ENCODE measurements at places on chromosomes 7 and 10. TPM values are rescaled to one million over a fixed set of nuclear protein-coding genes. Genes with fewer than 3 reads are reported as not detected.

DNA sequence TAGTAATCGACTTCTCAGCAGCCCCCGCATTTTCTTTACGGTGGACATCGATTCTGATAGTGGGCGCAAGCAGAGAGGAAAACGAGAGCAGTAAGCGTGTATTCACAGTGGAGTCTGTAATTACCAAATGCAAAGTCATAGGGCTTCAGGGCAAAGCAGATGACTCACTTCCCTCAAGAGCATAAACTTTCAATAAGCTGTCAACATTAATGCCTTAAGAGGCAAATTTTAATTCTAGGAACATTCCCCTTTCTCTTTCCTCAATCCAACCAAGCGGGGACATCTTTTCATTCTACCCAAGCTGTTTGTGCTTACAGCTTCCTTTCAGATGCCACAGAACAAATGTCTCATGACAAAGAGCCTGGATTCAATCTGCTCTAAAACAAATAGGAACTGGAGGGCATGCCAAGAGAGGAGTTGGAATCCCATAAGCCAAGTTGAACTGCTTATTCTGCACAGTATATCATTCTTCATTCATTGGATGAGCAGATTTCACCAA lies 48.6 kb downstream of the MALSU1 start:
- no peak for DNase-seq

- no peak for DNase-seq
Measured at GRCh38 chr7:13851736-13852135, 137.7 kb downstream of the ETV1 start.

DNA sequence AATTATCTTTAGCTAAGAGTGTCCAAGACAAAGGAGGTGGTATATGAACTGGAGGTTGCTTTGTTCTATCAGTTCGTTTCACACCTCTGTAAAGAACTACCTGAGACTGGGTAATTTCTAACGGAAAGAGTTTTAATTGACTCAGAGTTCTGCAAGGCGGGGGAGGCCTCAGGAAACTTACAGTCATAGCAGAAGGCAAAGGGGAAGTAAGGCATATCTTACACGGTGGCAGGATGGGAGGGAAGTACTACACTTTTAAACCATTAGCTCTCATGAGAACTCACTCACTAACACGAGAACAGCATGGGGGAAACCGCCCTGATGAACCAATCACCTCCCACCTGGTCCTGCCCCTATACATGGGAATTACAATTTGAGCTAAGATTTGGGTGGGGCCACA lies 1202.3 kb upstream of the LRRTM3 start:
- DNase-seq: no peak

DNA sequence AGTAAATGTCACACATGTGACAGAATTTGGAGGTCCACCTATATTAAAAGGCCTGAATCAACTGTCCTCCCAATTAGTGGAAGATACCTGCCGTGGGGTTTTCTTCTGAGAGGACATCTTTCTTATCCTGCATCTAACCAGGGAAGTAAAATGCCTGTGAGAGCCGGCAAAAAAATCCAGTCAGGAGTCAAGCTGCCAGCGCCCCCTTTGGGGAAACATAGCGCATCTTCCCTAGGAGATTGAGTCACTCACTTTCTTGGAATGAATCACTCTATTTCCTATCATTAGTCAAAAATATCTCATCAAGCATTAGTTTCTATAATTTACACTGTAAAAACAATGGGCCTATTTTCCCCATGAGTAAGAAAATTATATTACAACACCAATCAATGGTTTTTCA lies 66.4 kb upstream of the ANK3 start:
- DNase-seq: no peak

DNA sequence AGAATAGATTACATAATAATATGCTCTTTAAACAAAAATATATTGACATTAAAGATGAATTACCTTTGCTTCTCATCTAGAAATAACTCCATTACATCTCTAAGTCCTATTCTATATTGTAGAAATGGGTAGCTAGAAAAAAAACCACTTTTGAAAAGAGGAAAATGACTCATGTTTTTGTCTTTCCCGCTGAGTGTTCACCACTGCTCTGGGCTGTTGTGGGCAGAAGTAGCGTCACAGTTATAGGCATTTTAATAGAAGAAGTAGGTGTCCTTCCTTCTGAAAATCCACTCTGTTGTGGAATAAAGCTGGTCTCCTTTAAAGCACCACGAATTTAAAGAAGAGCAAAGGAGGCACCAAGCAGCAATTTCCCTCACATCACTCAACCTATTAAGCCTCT lies 117.6 kb upstream of the NFE2L3 start:
- no peak for DNase-seq

GRCh38 chr7:134850066-134850465 lies 70.6 kb downstream of the CALD1 start:
- DNase-seq: no peak

DNA sequence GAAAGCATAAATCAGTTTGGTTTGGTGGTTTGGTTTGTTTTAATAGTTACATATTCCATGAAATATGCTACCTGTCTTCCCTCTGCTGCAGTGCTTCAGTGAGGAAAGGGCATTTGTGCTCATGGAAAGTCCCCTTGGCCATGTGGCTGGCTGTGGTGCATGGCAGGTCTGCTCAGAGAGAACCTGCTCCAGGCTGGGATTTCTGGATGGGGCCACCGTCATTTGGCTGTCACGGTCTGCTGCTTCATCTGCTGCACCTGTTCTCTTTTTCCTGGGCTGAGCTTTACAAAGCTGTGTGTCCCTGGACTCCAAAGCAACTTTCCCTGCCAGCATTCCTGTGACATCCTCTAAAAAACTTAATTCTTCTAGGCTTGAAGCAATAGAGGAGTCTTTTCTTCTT lies 8.9 kb downstream of the CDK14 start:
- DNase-seq: no peak

DNA sequence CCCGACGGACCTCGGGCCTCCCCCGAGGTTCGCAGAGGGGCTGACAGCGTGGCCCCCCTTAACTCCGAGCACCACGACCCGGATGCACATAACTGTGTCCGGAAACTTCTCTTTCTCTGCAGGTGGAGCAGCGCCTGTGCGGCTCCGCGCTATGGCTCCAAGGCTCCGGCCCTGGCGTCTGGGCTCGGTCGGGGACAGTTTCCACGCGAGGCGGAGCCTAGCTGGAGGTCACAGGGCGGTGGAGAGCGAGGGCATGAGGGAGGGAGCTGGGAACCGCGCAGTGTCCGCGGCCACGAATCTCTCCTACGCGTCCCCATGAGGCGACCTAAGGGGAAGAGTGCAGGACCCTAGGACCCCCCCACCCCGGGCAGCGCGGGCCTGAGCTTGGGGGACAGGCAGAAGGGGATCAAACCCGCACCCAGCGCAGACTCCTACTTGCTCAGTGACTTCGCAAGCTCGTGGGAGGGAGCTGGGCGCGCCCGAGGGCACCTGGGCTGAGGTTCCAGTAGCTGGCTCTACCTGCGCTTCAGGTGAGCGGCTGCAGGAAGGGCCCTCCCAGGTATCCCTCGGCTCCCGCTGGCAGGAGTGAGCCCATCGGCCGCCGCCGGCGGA lies 8.6 kb upstream of the MNX1 start:
- no peak for DNase-seq

DNA sequence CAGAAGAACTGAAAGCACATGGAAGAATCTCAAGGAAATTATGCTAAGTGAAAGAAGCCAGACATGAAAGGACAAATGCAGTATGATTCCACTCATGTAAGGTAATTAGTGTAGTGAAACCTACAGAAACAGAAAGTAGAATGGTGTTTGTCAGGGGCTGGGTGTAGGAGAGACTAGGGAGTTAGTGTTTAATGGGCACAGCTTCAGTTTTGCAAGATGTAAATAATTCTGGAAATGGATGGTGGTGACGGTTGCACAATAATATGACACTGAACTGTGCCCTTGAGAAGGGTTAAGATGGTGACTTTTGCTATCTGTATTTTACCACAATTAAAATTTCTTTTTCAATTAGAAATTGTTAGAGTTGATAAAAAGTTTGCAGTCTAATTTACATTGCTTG lies 157.3 kb upstream of the ADCY1 start:
- DNase-seq: no peak

DNA sequence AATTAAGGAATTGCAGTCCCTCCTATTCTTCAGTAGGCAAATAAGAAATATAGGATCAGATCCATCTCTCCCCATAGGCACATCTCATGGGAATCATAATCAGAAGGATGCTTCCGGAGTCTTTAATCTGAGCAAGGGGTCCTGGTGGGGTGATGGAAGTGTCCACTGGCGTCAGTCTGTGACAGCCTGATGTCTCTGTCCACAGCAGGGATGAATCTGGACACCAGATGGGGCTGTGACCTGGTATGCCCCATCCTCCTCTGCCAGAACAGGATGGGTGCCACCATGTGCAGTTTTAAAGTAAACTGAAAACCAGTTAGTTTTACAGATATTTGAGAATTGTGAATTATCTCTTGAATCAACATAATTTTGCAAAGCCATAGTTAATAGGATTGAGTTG lies 148.7 kb downstream of the C1GALT1 start:
- no peak for DNase-seq

Gene PLXDC2
- not detected for total RNA-seq

Gene PPP2R2D
- 30.7 TPM for total RNA-seq

Gene GSAP
- 7.1 TPM for total RNA-seq

Gene CPXM2
- not detected for total RNA-seq

Gene UPP1
- 14.5 TPM for total RNA-seq

Gene EIF5AL1
- total RNA-seq: 0.11 TPM
